Adrenal gland (tissue), 19 donors: ENCODE measurements at places on chromosomes 11 and 22. TPM values are rescaled to one million over a fixed set of nuclear protein-coding genes. Genes with fewer than 3 reads are reported as not detected.

- no peak for DNase-seq
Measured at GRCh38 chr11:119134389-119134978, 13.1 kb downstream of the HINFP start.

- DNase-seq = peak; percentile 55
Measured at GRCh38 chr11:61967924-61968757, 707 bp upstream of the FTH1 start.

DNA sequence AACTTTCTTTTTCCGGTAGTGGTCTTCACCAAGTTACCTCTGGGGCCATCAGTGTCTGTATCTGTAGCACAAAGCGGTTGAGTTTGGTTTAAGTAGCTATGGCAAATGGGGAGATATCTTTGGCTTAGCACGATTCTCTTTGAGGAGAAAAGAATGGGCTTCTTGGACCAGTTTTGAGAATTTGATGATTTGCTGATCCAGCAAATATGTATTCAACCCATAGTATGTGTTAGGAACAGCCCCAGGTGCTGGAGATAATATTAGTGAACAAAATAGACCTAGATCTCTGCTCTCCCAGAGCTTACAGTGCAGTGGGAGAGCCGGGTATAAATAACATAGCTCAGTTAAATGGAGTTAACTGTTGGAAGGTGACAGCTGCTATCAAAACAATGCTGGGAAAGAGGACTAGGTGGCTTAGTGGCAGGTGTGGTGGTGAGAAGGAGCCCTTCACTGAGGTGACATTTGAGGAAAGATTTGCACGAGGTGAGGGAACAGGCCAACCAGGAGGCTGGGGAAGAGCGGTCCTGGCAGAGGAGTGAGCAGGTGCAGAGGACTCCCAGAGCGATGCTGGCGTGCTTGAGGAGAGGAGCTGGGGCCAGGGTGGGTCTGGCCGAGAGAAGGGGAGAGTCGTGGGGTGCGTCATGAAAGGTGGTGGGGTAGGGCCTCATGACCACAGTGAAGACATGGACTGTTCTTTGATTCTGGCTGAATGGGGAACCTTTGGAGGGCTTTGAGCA is 5.0 kb downstream of the TBC1D22A start:
- no peak for DNase-seq

- DNase-seq = no peak
Measured at GRCh38 chr11:46914363-46914762, 4.0 kb downstream of the LRP4 start.

DNA sequence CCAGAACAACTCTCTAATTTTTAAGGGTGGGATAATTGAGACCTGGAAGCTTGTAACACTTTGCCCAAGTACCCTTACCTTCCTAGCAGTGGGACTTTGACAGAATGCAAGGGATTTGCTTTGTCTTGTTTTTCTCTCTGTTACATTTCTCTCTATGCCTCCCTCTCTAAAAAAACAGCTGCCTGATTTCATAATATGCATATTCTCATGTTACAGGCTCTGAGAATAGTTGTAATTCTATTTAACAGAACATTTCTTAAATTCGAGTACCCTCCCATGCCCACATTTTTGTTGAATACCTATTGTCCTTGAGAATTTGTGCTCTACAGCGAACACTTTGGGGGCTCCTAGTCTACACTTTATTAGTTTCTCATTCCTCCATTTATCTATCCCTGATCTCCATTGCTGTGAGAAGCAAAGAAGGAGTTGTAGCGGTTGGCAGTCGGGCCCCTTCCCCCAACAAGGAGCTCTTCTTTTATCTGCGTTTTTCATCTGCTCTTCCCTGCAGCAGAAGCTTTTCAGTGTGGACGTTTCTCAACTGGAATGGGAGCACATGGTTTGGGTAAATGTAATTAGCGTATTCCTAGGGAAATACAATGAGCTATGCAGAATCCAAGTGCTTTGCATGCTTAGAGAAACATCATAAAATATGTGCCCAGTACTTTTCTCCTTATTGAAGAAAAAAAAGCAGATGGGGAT is 117.7 kb upstream of the CCDC90B start:
- no peak for DNase-seq

- no peak for DNase-seq
Measured at GRCh38 chr11:61698173-61698948, 18.2 kb downstream of the DAGLA start.

DNA sequence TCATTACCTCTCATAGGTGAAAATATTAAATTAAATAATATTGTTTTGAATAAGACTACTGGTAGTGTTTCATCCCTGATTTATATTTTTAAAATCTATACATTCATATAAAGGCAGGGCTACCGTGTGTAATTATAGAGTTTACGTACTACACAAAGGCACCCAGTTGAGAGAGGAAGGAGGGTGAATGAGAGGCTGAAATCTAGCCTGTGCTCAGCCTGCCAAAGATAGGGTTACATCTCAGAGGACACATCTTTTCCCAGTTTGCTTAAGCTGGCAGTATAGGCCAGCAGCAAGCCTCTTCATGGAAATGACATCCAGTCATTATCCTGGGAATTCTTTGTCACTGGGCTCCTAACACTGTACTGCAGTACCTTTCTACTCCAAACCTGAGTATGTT is 7.5 kb upstream of the B3GNT6 start:
- no peak for DNase-seq

DNA sequence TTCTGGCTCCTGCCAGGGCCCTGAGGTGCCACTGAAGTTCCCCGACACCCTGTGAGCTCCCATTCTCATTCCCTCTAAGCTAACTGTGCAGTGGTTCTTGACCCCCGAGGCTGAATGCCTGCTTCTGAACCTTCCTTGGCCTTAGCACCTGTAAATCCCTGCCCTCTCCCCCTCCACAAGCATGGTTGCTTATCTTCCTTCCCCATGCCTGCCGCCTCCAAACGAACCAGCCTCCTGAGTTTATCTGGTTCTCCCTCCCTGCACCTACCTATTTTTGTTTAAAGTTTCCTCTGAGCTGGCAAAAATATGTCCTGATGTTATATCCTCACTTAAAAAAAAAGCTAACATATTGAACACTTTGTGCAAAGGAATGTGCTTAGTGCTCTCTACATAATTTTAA is 33.9 kb downstream of the PPFIBP2 start:
- no peak for DNase-seq

GRCh38 chr11:105644839-105645573 is 35.1 kb downstream of the GRIA4 start:
- no peak for DNase-seq

DNA sequence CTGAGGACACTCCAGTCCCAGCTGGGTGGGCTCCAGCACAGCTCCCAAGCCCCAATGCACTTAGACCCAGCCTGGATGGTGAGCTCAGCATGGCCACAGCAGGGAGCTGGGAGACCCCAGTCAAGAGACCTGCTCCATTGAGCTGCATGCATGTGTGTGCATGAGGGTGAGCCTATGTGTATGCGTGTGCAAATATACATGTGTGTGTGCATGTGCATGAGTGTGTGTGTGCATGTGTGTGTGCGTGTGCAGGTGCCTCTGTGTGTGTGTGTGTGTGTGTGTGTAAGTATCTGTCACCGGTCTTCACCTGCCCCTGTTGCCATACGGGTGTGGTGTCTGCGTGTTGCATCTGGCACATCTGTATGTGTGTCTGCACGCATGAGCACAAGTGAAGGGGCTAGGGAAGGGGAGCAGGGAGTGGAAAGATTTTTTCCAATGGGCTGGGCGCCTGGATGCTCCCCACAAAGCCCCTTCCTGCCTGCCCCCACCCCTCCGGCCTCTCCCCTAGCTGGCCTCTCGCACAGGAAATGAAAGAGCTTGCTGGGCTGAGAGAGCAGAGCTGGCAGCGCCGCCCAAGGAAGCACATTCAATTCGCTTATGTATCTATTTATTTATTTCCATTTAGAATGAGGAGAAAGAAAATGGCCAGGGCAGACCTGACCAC is 4.1 kb downstream of the TSPAN32 start:
- peak; percentile 56 for DNase-seq

GRCh38 chr11:76270389-76270788 is 64.1 kb upstream of the WNT11 start:
- DNase-seq = no peak

DNA sequence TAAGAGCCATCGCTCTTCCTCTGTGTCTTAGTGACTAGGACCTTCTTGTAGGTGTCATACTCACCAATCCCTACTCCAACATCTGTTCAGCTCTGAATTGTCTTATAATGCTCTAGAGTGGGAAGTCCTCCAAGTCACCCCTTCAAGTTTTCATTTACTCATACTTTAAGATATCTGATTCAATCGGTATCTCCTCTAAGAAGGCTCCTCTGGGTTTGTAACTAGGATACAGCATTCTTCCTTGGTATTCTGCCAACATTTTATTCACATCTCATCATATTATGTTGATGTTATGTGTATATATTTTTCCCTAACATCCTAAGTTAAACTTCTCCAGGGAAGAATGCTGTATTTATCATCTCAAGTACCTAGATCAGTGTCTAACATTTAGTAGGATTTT is 662.1 kb downstream of the NTM start:
- DNase-seq = no peak

- DNase-seq = no peak
Measured at GRCh38 chr11:122127020-122127419, 11.0 kb upstream of the BLID start.

DNA sequence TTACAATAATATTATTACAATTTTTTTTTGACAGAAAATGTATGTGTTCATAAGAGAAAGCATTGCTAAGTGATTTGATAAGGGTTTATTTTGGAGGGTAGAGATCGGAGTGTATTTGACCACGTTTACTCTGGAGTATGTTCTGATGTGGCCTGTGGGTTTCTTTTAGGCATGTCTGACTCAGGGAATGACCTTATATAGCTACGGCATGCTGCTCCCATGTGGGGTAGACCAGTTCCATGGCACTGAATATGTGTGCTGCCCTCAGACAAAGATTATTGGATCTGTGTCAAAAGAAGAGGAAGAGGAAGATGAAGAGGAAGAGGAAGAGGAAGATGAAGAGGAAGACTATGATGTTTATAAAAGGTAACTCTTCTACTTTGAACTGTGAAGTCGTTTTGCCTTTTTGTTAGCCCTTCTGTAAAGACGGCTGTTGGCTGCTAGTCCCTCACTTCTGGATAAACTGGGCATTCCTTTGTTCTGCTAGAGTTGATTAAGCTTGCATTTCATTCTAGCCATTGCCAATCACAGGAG is 38.1 kb upstream of the ST14 start:
- no peak for DNase-seq

UBQLN3 gene
- not detected for total RNA-seq

CNGA4 gene
- not detected for total RNA-seq

GLB1L3 gene
- total RNA-seq = not detected

SMIM38 gene
- 0.11 TPM for total RNA-seq
